ENCODE measurements at places on chromosomes 2 and 18.

- DNase-seq: no peak
Measured at GRCh38 chr18:59719544-59720181, 22.4 kb upstream of the CCBE1 start.

DNA sequence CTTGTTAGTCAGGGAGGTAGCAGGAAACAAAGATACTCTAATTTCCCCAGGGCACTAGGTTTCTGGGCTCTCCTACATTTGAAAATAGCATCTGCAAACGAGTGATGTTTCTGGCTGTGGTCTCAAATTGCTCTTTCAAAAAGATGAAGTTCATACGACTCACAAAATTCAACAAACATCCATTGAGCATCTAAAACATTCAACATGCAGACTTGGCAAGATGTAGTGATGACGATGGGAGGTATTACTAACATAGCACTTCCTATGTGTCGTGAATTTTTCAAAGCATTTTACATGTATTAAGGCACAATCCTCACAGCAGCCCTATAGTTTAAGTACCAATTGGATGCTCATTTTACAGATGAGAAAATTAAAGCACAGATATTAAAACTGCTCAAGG is 5.2 kb downstream of the CCBE1 start:
- no peak for DNase-seq

DNA sequence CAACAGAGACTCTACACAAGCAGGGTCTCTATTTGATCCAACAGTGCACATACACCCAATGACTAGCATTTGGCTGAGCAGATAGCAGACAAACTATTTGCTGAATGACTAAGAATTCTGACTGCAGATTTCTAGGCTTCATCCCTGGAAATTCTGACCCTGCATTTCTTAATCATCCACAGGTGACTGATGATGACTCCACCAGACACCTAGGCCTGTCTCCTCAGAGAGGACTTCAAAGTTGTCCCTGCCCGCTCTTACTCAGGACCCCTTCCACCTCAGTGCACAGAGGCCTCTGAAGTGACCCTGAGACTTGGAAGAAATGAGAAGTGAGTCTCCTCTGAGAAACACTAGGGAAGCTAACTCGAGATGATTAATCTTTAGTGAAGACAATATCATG is 51.3 kb downstream of the SEPTIN10 start:
- DNase-seq: no peak

DNA sequence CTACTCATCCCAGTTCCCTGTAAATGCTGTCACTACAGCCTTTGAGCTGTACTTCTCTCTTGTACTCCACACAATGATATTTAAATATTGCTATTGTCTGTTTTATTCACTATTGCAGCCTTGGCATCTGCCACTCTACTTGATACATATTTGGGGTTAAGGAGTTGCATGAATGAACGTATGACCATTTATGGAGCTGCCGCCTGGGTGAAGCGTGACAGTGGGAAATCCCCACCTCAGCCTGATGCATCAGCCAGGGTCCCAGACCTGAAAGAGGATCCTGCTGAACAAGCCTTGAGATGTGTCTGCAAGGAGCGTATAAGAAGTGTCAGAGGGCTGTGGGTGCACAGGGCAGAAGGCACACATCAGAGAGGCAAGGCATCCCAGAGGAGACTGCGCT is 39.1 kb downstream of the MRPL35 start:
- DNase-seq: no peak

GRCh38 chr18:42229211-42230210 is 274.5 kb downstream of the PIK3C3 start:
- DNase-seq: no peak

GRCh38 chr2:63425606-63426005 is 162.7 kb downstream of the WDPCP start:
- no peak for DNase-seq

DNA sequence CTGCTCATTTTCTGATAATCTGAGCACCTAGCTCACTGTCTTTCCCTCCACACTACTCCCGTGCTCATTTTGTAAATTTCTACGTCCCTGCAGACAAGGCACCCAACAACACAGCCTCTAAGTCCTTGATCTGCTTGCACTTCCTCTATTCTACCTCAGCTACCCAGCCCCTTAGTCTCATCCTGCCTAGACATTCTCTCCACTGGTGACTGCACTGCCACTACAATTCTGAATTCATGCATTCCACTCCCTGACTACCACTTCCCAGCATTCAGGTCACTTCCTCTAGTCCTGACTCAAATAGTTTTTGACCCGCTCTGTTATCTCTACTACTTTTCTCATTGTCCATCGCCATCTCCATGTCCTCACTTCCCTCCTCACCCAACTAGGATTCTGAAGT is 155.7 kb downstream of the DYM start:
- DNase-seq: no peak

DNA sequence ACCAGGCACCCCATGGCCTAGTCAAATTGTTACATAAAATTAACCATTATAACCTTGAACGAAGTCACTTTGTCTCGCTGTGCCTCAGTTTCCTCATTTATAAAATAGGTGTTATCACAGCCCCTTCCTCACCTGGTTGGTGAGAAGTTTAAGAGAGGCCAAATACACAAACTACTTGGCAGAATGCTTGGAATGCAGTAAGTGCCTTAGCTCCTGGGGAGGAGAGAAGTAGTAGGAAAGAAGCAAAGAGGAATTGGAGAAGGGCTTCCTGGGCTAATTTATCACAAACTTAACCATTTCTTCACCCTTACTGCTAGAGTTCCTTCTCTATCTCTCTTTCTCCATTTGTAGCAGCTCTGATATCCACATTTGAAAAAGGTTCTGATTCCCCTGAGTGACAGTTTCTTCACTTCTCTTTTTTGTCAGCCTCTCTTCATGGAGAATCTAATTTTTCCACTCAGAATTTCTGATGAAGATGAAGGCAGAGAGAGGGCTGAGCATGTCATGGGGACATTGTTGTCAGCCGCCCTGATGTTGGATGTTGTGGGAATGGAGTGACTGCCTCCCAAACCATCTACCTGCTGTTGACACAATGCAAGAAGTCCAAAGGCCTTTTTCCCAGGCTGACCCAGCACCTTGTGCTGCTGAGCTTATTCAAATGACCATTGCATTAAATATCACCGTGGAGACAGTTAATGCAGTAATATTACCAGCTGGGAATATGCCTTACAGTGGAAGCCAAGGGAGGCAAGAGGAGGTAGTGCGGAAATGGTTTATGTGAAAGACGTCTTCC is 60.4 kb downstream of the BOD1L2 start:
- no peak for DNase-seq

- peak; percentile 41 for DNase-seq
Measured at GRCh38 chr2:119730671-119731177, 29.0 kb upstream of the PTPN4 start.

GRCh38 chr18:68803356-68803755 is 5.5 kb downstream of the CCDC102B start:
- DNase-seq: no peak

DNA sequence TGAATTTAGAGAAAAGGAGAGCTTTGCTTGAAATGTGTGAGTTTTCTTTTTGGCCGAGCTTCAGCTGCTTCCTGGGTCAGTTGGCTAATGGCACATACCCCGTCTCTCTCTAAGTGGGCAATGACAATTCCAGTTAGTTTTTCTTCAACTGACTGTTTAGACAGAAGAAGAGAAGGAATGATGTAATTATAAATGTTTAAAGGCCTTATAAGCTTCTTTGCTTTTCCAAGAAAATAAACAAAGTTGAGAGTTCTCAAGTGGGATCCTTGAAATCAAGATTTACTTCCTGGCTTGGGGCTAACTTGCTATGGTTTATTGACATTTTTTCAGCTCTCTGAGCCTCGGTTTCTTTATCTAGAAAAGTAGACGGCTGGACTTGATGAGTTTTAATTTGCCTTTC is 794.9 kb upstream of the ACVR2A start:
- DNase-seq: no peak

DNA sequence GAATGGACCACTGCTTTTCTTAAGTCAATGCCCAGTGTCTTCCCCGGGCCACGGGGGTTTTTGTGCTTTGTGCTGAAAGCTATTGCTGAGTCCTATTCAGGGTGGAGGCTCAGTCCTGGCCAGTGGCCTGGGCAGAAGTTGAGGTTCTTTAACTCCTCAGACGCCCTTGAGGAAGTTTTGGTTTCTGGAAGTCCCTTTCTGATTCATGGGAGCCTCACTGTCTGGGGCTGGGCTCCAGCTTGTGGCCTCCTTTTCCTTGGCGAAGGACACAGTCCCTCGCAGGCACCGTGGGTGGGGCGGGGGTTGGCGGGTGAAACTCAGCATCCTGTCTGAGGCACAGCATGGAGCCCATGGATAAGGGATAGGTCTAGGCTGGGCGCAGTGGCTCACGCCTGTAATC is 465.2 kb upstream of the HS6ST1 start:
- DNase-seq: no peak

- no peak for DNase-seq
Measured at GRCh38 chr2:171763602-171764001, 76.3 kb downstream of the DYNC1I2 start.

GRCh38 chr18:24195296-24196053 is 56.6 kb downstream of the CABYR start:
- DNase-seq: no peak

- no peak for DNase-seq
Measured at GRCh38 chr2:175627405-175627804, 374.7 kb downstream of the LNPK start.

GRCh38 chr18:53745224-53745967 is 479.1 kb downstream of the MBD2 start:
- DNase-seq: no peak

- DNase-seq: no peak
Measured at GRCh38 chr2:85950743-85951142, 62.0 kb upstream of the ST3GAL5 start.

GRCh38 chr18:59052965-59053820 is 86.5 kb upstream of the SEC11C start:
- DNase-seq: no peak

- DNase-seq: no peak
Measured at GRCh38 chr2:71798266-71799012, 345.1 kb downstream of the DYSF start.

GRCh38 chr2:96914332-96914731 is 44.5 kb upstream of the SEMA4C start:
- no peak for DNase-seq

GRCh38 chr2:54074606-54075341 is 40.6 kb upstream of the ACYP2 start:
- no peak for DNase-seq
